ENCODE measurements at places on chromosomes 5 and 9. TPM values are rescaled to one million over a fixed set of nuclear protein-coding genes. Genes with fewer than 3 reads are reported as not detected.

GRCh38 chr9:115038178-115038577, 79.8 kb downstream of the TNC start:
- peaks cover 47% of the 10 kb centered on the region for H3K4me1 ChIP-seq
- no peaks in the 10 kb centered on the region for H3K36me3 ChIP-seq
- DNase-seq, result no peak
- H3K27me3 ChIP-seq, result peaks cover 7% of the 10 kb centered on the region
- H3K4me3 ChIP-seq, result no peak overlapping the region

DNA sequence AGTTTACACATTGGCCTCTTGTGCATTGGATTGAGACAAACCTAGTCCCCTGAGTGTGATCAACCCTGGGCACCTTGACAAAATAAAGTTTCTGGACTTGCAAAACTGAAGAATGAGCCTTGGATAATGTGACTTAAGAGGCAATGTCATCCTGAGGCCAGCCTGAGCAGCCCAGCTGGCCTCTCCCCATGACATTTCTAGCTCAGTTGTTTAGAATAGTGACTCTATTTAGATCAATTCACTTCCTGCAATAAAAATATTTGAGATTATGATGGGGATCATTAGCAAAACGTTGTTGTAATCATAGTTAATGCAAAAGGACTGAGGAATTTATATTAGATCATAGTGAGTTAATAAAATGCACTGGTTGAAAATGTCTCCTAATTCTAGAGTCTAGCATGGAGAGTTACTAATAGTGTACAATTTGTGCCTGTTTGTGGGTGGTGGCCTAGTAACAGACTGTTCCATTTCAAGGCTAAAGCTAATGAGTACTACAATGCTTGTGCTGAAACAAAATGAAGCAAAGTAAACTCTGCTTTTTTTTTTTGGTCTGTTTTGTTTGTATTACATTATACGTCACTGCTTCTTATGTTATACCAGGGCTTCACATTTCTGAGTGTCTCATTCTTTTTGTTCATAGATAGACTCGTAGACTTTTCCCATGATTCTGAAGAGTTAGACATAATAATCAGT, 10.9 kb upstream of the RHOBTB3 start:
- H3K27ac ChIP-seq, result no peak overlapping the region
- DNase-seq, result no peak
- H3K4me1 ChIP-seq, result peaks cover 19% of the 10 kb centered on the region
- no peak overlapping the region for H3K4me3 ChIP-seq

DNA sequence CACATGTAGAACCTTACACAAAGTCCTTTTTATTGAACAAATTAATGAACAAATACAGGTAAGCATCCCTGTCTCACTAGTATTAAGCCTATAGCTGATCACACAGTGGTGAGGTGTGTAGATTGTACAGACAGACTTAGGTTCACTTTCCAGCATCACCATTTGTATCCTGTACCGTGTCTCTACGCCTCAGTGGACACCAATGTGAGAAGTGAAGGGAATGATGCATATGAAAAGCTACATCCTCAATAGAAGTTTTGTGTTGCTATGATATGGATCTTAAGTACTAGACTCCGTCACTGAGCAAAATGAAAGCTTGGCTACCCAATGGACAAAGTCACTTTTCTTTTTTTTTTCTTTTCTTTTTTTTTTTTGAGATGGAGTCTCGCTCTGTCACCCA, 46.6 kb downstream of the UGCG start:
- peaks cover 7% of the 10 kb centered on the region for H3K36me3 ChIP-seq
- no peak for DNase-seq
- no peak overlapping the region for H3K27ac ChIP-seq
- H3K27me3 ChIP-seq, result no peaks in the 10 kb centered on the region
- no peak overlapping the region for H3K4me3 ChIP-seq
- H3K4me1 ChIP-seq, result peaks cover 26% of the 10 kb centered on the region

- no peaks in the 10 kb centered on the region for H3K36me3 ChIP-seq
- no peak overlapping the region for H3K27ac ChIP-seq
- no peaks in the 10 kb centered on the region for H3K27me3 ChIP-seq
- H3K4me3 ChIP-seq, result no peak overlapping the region
- H3K4me1 ChIP-seq, result peaks cover 2% of the 10 kb centered on the region
Observed at GRCh38 chr5:61293071-61293470, 39.0 kb upstream of the ZSWIM6 start.

- H3K4me3 ChIP-seq, result no peak overlapping the region
- no peak for DNase-seq
- peaks cover 8% of the 10 kb centered on the region for H3K27me3 ChIP-seq
- no peak overlapping the region for H3K27ac ChIP-seq
- no peaks in the 10 kb centered on the region for H3K4me1 ChIP-seq
- no peaks in the 10 kb centered on the region for H3K36me3 ChIP-seq
Observed at GRCh38 chr9:75448281-75448680, 360.0 kb downstream of the OSTF1 start.

GRCh38 chr9:94576131-94576530, 17.5 kb downstream of the FBP2 start:
- H3K4me3 ChIP-seq, result no peak overlapping the region
- H3K4me1 ChIP-seq, result peaks cover 2% of the 10 kb centered on the region
- DNase-seq, result no peak
- H3K36me3 ChIP-seq, result no peaks in the 10 kb centered on the region
- no peak overlapping the region for H3K27ac ChIP-seq

GRCh38 chr5:22612928-22613327, 240.2 kb downstream of the CDH12 start:
- H3K36me3 ChIP-seq, result no peaks in the 10 kb centered on the region

- peak within 1 kb of the TSS; percentile 98 for H3K27ac ChIP-seq
- H3K36me3 ChIP-seq, result peaks cover 29% of the 10 kb centered on the region
- peaks cover 3% of the 10 kb centered on the region for H3K27me3 ChIP-seq
- DNase-seq, result peak; percentile 97
- H3K4me1 ChIP-seq, result peaks cover 28% of the 10 kb centered on the region
Observed at GRCh38 chr9:133375724-133376654, at the start of the genes STKLD1 and SURF4. STKLD1 (plus strand) TSS chr9:133376366; CDS start chr9:133376474, 108 bp downstream. SURF4 (minus strand) TSS chr9:133376060; CDS start chr9:133375969, 91 bp downstream.

GRCh38 chr9:137800196-137801022, 77.2 kb upstream of the CACNA1B start:
- H3K4me3 ChIP-seq, result no peak overlapping the region
- H3K27ac ChIP-seq, result no peak overlapping the region
- no peaks in the 10 kb centered on the region for H3K4me1 ChIP-seq
- H3K27me3 ChIP-seq, result no peaks in the 10 kb centered on the region
- H3K36me3 ChIP-seq, result peaks cover 44% of the 10 kb centered on the region

DNA sequence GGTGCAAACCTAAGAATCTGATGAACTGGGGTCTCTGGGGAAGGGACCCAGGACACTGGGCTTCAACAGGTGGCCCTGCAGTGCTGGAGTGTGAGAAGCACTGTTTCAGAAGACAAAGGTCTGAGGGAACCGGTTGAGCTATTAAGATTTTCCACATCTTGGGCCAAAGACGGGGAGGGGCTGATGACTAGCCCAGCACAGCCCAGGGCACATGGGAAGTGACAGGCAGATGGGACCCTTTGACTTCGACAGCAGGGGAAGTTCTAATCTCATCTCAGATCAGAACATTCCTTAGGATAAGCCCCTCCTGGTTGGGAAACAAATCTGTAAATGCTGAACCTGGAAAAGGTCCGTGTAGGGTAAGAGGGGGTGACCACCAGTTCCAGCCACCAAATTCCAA, 67.4 kb downstream of the RAPGEF1 start:
- no peak for DNase-seq
- peak overlapping the region; percentile 42 for H3K27ac ChIP-seq
- H3K27me3 ChIP-seq, result no peaks in the 10 kb centered on the region
- H3K36me3 ChIP-seq, result peaks cover 12% of the 10 kb centered on the region
- no peak overlapping the region for H3K4me3 ChIP-seq

GRCh38 chr9:86494644-86495111, 140.5 kb upstream of the TUT7 start:
- H3K27me3 ChIP-seq, result peaks cover 3% of the 10 kb centered on the region
- H3K36me3 ChIP-seq, result no peaks in the 10 kb centered on the region
- H3K27ac ChIP-seq, result no peak overlapping the region
- no peak for DNase-seq
- no peaks in the 10 kb centered on the region for H3K4me1 ChIP-seq
- no peak overlapping the region for H3K4me3 ChIP-seq

DNA sequence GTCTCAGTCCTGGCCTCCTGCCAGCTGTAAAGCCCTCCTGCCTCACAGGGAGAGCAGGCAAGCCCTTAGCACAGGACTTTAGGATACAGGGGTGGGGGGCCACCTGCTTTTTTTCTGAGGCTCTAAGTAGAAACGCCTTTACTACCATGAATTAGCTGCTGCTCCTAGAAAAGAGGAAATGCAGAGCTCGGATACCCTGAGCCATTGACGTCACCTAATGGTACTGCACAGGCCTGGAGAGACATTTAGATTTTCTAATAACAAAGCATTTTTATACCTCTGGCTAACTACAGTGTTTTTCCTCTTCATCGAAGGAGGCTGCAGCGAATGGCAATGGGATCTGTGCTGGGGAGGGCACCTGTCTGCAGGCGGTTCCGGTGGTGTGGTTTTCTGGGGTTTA, 137.0 kb downstream of the WDR41 start:
- no peak for DNase-seq
- H3K4me1 ChIP-seq, result peaks cover 15% of the 10 kb centered on the region
- H3K36me3 ChIP-seq, result peaks cover 4% of the 10 kb centered on the region
- no peak overlapping the region for H3K4me3 ChIP-seq
- no peak overlapping the region for H3K27ac ChIP-seq

GRCh38 chr5:179194201-179194910, 134.2 kb downstream of the ZNF354C start:
- H3K27ac ChIP-seq, result no peak overlapping the region
- no peaks in the 10 kb centered on the region for H3K27me3 ChIP-seq
- no peaks in the 10 kb centered on the region for H3K4me1 ChIP-seq
- no peaks in the 10 kb centered on the region for H3K36me3 ChIP-seq

DNA sequence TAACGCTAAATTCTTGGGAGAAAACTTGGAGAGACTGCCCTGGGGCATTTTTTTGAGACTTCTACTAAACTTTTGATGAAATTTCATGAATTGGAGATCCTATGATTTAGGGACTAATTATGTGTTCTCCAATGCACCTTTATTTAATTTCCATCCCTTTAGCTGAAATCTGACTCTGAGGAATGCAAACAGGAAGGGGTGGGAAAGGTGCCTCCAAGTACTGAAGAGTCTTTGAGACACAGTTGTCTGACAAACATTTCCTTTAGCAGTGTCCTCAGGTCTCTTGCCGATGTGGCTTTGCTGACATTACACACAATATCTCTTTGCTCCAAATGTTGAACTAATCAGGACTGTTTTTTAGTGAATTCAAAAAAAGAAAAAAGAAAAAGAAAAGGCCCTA, 76.9 kb downstream of the LIX1 start:
- no peaks in the 10 kb centered on the region for H3K27me3 ChIP-seq
- no peak for DNase-seq
- H3K36me3 ChIP-seq, result no peaks in the 10 kb centered on the region

Gene HSD17B3
- not detected for total RNA-seq

Gene SV2C
- total RNA-seq, result not detected

Gene GKAP1
- 3.1 TPM for total RNA-seq

Gene SPATA6L
- total RNA-seq, result 0.44 TPM

Gene RARS1
- total RNA-seq, result 158 TPM

Gene SLC9A3
- total RNA-seq, result 2.1 TPM

All from activated naive CD8-positive, alpha-beta T cell treated with anti-CD3 and anti-CD28 coated beads for 36 hours (primary cell).